Sigmoid colon (tissue), 7 donors: ENCODE measurements at places on chromosomes 11 and 22. TPM values are rescaled to one million over a fixed set of nuclear protein-coding genes. Genes with fewer than 3 reads are reported as not detected.

DNA sequence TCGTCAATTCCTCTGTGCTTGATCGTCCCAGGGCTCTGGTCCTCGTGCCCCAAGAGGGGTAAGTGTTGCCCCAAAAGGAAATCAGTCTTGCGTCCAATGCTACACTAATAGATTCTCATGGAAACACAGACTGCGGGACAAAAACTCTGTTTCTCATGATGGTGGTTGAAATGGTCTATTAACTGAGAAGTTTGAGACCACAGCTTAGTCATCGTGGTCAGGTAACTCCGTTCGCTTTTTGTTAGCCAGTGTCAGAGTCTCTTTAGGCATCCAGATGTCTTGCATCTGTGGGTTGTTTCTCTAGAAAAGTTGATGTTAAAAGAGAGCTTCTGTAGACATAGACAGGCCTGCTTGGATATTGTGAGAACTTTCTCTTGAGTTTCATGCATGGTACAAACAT is 104.6 kb upstream of the SORL1-AS1 start:
- DNase-seq: no peak
- no peak overlapping the region for H3K4me3 ChIP-seq
- H3K4me1 ChIP-seq: no peaks in the 10 kb centered on the region
- H3K27me3 ChIP-seq: no peaks in the 10 kb centered on the region

A4GALT gene
- polyA plus RNA-seq: 17.3 TPM

- no peak overlapping the region for H3K4me3 ChIP-seq
- DNase-seq: no peak
- peaks cover 39% of the 10 kb centered on the region for H3K36me3 ChIP-seq
- no peaks in the 10 kb centered on the region for H3K27me3 ChIP-seq
Observed at GRCh38 chr22:39431821-39432251, 25.0 kb upstream of the MGAT3 start.

SLC25A45 gene
- 1.2 TPM for polyA plus RNA-seq

- H3K4me1 ChIP-seq: no peaks in the 10 kb centered on the region
- H3K27ac ChIP-seq: no peak overlapping the region
- H3K27me3 ChIP-seq: no peaks in the 10 kb centered on the region
- no peak for DNase-seq
- no peak overlapping the region for H3K4me3 ChIP-seq
- H3K36me3 ChIP-seq: peaks cover 16% of the 10 kb centered on the region
Observed at GRCh38 chr11:4381901-4382300, 11.6 kb downstream of the TRIM21 start.

DNA sequence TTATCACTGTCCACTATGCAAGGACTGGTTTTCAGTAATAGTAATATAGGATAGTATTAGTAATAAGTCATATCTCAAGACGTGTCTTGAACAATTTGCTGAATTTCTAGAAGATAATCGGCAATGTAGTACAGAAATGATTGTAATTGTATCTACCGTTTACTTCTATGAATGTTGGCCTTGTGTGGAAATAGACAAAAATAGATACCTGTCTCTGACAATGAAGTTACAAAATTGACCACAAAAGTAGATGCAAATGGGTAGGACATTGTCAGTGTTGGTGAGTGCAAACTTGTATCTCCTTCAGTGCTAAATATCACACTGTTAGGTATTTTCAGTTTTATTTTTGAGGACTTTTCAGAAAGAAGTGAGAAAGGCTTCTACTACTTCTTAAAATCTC is 43.1 kb downstream of the SVIP start:
- no peaks in the 10 kb centered on the region for H3K36me3 ChIP-seq
- H3K27me3 ChIP-seq: no peaks in the 10 kb centered on the region
- H3K4me1 ChIP-seq: no peaks in the 10 kb centered on the region
- DNase-seq: no peak

ABCC8 gene
- 0.23 TPM for polyA plus RNA-seq
